ENCODE measurements at places on chromosomes 13 and 19.

GRCh38 chr19:44794610-44795009 is 14.3 kb upstream of the BCAM start:
- no peak for DNase-seq

DNA sequence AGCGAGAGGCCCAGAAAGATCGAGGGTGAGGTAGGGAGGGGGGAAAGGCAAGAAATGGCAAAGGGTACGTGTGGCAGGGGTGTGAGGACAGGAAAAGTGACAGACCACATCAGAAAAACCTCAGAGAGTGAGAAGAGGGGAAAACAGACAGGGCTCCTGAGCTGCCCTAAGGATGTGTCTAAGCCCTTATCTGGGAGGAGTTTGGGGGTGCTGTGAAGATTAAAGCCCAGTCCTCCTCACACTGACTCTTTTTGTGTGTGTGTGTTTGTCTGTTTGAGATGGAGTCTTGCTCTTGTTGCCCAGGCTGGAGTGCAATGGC is 703 bp upstream of the PTH2 start:
- DNase-seq = no peak

GRCh38 chr19:14366529-14366928 is 14.7 kb upstream of the ADGRE5 start:
- DNase-seq = peak; percentile 43

DNA sequence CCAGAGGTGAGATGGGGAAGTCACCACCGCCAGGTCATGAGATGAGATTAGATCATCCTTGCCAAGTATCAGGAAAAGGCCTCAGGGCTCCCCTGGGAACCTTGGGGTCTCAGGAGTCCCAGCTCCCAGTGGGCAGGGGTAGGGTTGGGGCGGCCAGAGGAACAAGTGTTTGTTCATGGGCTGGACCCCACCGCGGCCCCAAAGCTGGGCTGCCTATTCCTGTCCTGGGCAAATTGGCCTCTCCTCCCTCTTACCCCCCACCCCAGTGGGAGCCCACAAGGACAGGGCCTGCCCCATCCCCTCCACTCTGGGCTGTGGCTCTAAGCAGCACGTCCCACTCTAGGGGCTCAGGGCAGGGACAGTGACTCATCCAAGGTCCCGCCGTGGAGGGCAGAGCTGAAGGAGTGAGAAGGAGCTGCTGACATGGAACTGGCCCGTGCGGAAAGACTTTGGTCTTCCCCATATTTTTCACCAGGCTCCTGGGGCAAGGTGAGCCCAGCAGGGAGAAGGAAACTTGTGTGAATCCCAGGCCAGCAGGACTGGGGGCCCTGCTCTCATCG is 4.0 kb upstream of the HCN2 start:
- no peak for DNase-seq

- DNase-seq = no peak
These were observed 379.7 kb downstream of the ENOX1 start for GRCh38 chr13:43407023-43407581.

DNA sequence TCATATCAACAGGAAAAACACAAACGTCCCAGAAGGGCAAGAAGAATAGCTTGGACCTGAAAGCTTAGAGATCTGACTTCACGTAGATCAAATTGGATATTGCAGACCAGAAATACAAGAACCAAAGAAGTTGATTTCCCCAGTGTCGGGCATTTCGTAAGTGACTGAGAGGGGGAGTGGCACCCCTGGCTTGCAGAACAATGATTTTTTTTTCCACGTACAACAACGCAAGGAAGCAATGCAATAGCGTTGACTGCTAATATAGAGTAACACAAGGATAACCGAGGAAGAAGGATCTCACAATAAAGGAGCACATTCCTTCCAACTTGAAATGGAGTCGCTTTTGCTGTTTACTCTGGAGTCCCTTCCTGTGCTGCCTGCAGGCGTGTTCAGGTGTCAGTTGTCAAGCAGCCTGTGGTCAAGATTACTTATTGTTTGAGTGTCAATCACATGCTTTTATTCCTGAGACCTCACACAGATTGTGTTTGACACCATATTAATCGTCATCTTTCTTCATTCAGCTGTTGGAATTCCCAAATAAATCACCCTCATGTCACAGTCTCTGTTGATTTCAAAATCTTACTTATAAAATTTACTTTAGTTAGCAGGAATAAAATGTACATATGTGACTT is 139.4 kb downstream of the FREM2 start:
- DNase-seq = no peak

DNA sequence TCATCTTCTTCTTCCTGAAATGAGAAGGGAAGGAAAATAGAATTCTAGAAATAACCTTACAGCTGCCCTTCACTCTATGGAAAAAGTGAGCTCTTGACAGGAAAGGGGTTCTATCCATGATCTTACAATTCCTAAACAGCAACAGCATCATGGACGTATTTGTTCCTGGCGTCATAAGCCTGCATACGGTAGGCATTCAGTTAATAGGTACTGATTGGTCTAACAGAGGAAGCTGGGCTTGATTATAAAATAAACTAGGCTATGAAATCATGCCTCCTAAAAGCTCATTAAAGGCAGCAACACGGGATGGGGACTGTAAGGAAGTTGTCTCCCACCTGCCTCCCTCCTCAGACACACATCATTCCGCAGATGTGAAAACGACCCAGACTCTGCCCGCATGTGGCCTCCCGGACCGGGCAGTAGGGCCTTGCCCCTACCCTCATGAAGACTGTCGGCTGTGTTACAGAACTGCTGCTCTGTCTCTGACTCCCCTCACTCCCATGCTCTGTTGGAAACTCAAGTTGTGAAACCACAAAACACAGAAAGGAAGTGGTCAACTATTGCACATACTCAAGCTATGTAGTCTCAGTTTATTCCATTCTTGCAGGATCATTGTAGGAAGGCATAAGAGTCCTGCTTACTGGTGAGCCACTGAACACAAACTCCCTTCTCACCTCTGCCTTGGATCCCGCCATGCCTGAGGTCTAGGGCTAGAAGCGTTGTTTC is 129.8 kb downstream of the DLEU7 start:
- peak; percentile 100 for DNase-seq

DNA sequence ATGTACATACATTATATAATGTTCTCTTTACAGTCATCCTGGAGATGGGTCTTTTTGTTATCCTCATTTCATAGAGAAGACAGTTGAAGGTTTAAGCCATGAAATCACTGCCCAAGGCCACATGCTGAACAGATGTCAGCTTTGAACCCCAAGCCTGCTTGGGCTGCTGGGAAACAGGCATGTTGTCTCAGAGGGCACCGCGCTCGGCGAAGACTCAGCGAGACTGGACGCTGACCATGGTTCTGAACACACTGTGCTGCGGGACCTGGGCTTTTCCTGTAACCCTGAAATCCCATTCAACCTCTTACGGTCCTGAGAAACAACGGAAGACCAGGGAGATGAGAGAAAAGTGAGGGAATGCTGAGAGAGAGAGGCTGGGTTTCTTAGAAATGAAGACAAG is 27.3 kb downstream of the LRFN3 start:
- DNase-seq = no peak

DNA sequence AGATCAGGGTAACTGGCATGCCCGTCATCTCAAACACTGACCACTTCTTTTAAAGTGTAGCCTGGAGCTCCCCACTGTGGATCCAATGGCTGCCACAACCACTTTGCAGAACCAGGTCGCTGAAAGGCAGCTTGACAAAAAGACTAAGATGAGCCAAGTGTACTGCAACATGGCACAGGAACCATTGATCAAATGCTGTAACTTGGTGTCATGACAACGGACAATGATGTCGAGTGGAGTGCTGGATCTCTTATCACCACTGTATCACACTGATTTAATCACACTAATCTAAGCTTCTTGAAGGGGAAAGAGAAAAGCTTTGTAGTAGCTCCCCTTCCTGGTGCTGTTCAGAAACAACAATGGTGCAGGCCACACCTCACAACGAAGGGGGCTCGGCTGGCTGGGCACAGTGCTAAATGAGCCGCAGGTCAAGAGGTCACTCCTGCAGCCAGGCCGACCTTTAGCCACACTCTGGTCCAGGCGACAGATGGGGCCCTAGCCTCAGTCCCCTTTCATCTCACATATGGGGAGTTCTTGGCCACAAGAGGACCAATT is 2.2 kb upstream of the TNFRSF19 start:
- no peak for DNase-seq

GRCh38 chr13:51728275-51728673 is 75.7 kb downstream of the DHRS12 start:
- no peak for DNase-seq

DNA sequence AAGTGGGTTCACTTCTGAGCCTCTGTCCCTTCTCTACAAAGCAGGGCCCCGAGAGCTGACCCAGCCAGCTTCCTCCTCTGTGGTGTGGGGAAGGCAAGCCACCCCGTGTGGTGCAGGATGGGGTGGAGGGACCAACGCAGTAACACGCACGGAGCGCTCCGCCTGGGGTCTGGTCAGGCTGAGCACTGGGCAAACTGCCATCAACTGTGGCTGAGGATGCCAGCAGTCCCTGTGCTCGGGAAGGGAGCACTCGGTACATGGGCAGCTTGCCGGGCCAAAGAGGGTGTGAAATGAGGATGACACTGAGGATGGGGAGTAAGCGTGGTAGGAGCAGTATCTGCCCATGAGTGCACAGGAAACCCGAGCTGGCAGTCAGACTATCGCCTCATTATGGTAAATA is 7.6 kb upstream of the GMIP start:
- no peak for DNase-seq

DNA sequence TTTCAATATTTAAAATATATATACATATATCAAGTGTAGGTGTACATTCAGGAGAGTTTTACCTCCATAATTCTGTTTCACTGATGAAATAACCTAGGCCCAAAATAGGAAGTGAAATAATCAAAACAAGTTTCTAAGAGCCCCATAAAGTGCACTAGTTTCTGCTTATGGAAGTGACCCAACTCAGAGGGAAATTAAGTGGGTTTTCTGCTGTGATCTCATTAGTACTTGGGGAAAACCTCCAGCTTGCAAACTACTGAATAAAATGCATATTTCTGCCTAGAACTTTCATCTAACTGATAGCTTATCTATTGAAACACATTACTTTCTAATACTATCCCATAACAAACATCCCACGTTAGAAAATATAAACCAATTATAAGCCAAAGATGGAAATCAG is 45.4 kb upstream of the MIR17HG start:
- no peak for DNase-seq

- no peak for DNase-seq
These were observed 2.4 kb downstream of the NCAN start for GRCh38 chr19:19214159-19214490.

GRCh38 chr13:75197803-75198202 is 284.2 kb downstream of the TBC1D4 start:
- no peak for DNase-seq

DNA sequence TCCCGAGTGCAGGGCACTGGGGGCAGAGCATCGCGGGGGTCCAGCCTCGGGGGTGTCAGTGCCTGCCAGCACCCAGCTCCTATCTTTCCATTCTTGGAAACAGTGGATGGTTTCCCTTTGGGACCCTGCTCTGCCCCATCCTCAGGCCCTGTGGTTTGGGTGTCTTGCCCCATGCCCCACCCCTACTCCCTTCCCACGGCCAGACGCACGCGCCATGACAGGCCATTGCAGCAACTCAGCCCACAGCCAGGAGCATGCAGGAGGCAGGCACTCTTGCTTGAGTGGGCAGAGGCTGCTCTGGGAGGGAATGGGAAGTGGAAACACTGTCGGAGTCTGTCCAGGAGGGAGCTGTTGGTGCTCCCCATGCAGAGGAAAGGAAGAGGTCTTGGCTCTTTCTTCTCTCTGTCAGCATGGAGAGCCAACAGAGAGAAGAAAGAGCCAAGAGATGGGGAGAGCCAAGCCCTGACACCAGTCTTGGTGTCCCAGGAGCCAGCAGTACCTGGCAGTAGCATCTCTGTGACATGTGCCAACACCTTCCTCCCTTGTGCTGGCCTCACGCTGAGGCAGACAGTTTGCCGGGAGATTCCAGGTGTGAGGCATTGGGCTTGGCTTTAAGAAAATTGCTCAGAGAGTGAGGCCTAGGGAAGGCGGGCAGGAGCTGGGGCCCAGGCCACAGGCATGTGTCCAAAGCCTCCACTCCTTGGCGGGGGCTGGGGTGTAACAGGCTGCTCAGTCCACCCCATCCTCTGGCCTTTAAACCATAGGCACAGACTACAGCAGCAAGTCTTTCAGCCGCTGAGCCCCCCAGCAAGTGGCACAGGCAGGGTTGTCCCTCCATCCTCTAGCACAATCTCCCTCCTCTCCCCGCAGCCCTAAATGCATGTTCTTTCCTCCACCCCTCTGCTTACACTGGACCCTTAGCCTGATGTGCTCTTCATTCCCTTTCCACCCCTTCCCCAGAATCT is 86.7 kb upstream of the UQCRFS1 start:
- no peak for DNase-seq

- DNase-seq = no peak
These were observed 1388.0 kb downstream of the EFNB2 start for GRCh38 chr13:105147461-105147860.

DNA sequence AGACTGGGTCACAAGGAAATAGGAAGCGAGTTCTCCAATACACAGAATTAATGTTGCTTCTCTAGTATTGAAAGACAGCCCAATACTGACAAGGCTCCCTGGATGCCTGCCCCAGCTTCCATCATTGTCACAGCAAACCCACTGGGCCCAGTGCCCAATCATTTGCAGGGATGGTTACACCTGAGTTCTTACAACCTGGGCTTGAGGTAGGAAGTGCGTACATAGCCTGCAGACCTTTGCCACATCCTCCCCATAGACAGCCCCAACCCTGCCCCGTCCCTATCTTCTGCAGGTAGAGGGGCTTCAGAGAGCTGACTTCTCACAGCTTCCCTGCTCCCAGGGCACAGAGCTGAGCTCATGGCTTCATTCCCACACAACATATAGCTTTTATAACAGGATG is 108.1 kb upstream of the UBL3 start:
- DNase-seq = no peak

DNA sequence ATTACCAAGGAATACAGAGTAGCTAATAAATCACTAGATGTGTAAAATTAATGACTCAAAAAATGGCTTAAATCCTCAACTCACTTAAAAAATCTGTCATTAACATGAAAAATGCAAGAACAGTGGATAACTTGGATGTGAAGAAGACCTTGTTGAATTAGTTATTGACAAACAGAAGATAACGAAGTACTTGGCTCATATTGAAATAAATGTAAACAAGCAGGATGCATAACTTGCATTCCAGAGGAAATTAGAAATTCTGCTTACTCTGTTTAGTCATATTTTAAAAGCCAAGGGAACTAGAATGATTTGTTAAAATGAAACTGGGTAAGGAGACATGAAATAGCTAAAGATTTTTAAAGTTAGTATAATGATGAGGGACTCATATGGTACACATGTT is 1812.2 kb downstream of the PCDH9 start:
- DNase-seq = no peak

GRCh38 chr19:1079566-1080111 is 12.7 kb downstream of the ARHGAP45 start:
- DNase-seq = no peak

GRCh38 chr19:36149673-36150406 is 2.4 kb downstream of the COX7A1 start:
- DNase-seq = no peak

GRCh38 chr13:49046519-49046918 is 70.8 kb downstream of the FNDC3A start:
- DNase-seq = no peak

GRCh38 chr13:27915301-27916207 is 4.2 kb upstream of the PDX1 start:
- no peak for DNase-seq

GRCh38 chr13:110407531-110407930 is 100.4 kb downstream of the COL4A2 start:
- DNase-seq = no peak
